ENCODE measurements at places on chromosomes 3 and 15. TPM values are rescaled to one million over a fixed set of nuclear protein-coding genes. Genes with fewer than 3 reads are reported as not detected.

- no peaks in the 10 kb centered on the region for H3K27me3 ChIP-seq
- no peak overlapping the region for H3K27ac ChIP-seq
- H3K4me1 ChIP-seq: no peaks in the 10 kb centered on the region
- DNase-seq: no peak
- H3K4me3 ChIP-seq: no peak overlapping the region
- H3K36me3 ChIP-seq: no peaks in the 10 kb centered on the region
Observed at GRCh38 chr3:34078418-34078817, 280.0 kb downstream of the PDCD6IP start.

The PLA2G4D gene
- not detected for total RNA-seq

The GPR171 gene
- total RNA-seq: 159 TPM

GRCh38 chr15:91973481-91973880, 120.0 kb downstream of the SLCO3A1 start:
- H3K36me3 ChIP-seq: no peaks in the 10 kb centered on the region
- H3K27ac ChIP-seq: no peak overlapping the region
- no peak for DNase-seq
- H3K4me3 ChIP-seq: no peak overlapping the region
- peaks cover 9% of the 10 kb centered on the region for H3K27me3 ChIP-seq

- no peak overlapping the region for H3K27ac ChIP-seq
- no peak for DNase-seq
- H3K4me1 ChIP-seq: peaks cover 5% of the 10 kb centered on the region
- H3K36me3 ChIP-seq: peaks cover 1% of the 10 kb centered on the region
Observed at GRCh38 chr15:68749793-68750192, 70.9 kb downstream of the ANP32A start.

GRCh38 chr3:58577269-58577821, at the start of gene FAM107A:
TSS of gene FAM107A (minus strand) at chr3:58577391. CDS start at chr3:58569860, 7,531 bp downstream.
- no peak for DNase-seq
- peaks cover 11% of the 10 kb centered on the region for H3K27me3 ChIP-seq
- no peak within 1 kb of the TSS for H3K4me3 ChIP-seq

The IL12A gene
- 0.21 TPM for total RNA-seq

GRCh38 chr3:101292027-101292426, 28.3 kb downstream of the IMPG2 start:
- DNase-seq: no peak
- H3K27ac ChIP-seq: no peak overlapping the region
- no peaks in the 10 kb centered on the region for H3K36me3 ChIP-seq
- H3K4me1 ChIP-seq: no peaks in the 10 kb centered on the region

GRCh38 chr3:115470254-115470653, 153.1 kb upstream of the GAP43 start:
- H3K36me3 ChIP-seq: no peaks in the 10 kb centered on the region
- no peak for DNase-seq
- no peak overlapping the region for H3K27ac ChIP-seq
- no peaks in the 10 kb centered on the region for H3K4me1 ChIP-seq
- no peaks in the 10 kb centered on the region for H3K27me3 ChIP-seq

All from activated CD4-positive, alpha-beta T cell treated with anti-CD3 and anti-CD28 coated beads, Interleukin-2, amount 10 ng/mL, durations not matched to agents 24 days and 14 days (primary cell).